ENCODE measurements at places on chromosomes 7 and 10.

DNA sequence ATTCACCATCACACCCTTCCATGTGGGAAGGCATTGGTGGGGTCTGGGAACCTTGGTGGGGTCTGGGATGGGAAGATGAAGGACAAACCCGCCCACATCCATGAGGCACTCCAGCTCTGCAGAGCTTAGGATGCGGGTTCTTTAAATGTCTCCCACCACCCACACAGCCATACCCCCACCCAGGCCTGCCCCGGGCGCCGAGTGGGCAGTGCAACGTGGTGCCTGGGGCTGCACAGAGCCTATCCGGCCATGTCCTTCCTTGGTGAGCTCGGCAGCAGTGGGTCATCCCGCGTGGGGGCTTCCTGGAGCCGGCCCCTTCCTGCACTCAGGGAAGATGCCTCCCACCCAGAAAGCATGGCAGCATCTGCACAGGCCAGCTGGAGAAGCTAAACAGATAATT is 163.5 kb upstream of the TCERG1L start:
- no peak for DNase-seq

- DNase-seq: no peak
Measured at GRCh38 chr10:82565197-82565575, 690.2 kb downstream of the NRG3 start.

GRCh38 chr7:10855583-10855982 is 118.1 kb upstream of the PHF14 start:
- DNase-seq: no peak

DNA sequence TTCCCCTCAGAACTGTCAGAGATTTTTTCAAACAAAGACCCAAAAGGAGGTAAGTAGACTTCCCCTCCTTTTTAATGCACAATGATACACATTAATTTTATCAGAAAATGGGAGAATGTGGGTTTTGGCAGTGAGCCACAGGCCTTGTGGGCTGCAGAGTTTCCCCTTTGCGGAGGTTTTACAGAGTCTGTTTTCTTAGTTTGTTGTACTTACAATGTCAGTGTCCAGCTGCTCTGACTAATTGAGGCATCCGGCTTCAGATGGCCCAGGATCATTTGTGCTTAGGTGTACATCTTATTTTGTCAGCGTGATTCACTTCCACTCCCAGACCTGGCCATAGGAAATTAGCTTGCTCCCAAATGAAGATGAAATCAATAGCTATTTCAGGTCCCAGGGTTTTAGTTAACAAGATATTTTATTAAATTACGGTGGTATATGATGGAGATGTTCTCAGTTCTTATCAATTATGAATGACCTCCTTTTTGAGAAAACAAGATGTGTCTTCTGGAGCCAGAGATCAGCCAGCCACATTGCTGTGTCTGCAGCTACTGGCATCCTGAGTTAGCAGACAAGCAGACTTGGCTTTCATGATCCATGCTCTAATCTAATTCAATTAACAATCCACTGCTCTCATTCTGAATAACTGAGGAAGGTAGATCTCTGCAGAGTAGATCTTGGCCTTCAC is 1086.6 kb upstream of the SORCS1 start:
- peak; percentile 42 for DNase-seq

DNA sequence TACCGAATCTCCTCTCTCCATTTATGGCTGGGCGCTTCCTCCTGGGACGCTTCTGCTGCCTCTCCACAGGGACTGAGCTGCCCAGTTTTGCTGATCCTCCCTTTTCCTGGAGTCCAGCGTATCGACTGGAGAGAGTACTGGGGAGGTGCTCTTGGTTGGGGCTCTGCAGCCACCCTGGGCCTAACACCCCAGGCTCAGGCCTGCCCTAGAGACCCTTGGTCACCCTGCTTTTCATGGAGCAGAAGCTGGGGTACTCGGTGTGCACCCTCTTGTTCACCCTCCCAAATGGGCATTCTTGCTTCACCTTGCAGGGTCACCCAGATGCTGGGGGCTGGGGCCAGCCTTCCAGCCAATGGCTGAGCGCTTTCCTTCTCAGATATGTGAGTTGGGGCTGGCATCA is 88.8 kb upstream of the RET start:
- DNase-seq: no peak

DNA sequence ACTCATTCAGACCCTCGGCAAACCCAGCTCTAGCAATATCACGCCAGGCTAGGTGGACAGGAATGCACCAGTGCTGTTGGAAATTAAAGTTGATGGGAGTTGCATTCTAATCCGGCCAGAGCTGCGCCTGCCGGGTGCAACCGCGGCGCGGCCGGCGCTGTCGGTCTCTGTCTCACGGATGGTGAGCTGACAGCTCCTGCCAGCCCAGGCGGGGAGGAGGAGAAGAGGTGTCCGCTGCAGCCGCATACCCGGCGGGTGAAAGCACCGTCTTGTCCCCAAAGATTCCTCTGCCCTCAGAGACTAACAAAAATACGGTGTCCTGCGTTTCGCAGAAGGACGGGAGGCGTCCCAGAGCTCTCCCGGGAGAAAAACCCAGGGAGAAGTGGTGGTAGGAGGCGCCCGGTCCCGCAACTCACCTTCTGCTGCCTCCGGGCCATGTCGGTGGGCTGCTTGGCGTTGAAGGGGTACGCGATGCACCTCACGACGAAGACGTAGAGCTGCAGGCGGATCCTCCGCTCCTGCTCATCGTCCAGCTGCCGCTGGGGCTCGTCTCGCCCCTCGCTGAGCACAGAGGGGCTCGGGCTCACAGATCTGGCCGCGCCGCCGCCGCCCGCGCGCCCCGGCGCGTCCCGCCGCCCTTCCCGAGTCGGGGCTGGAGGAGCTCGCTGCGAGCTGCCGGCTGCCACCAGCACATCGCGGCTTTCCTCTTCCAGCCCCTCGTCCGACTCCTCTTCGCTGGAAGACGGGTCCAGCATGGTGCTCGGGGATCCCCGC is 490 bp downstream of the CADPS2 start:
- DNase-seq: peak; percentile 73

DNA sequence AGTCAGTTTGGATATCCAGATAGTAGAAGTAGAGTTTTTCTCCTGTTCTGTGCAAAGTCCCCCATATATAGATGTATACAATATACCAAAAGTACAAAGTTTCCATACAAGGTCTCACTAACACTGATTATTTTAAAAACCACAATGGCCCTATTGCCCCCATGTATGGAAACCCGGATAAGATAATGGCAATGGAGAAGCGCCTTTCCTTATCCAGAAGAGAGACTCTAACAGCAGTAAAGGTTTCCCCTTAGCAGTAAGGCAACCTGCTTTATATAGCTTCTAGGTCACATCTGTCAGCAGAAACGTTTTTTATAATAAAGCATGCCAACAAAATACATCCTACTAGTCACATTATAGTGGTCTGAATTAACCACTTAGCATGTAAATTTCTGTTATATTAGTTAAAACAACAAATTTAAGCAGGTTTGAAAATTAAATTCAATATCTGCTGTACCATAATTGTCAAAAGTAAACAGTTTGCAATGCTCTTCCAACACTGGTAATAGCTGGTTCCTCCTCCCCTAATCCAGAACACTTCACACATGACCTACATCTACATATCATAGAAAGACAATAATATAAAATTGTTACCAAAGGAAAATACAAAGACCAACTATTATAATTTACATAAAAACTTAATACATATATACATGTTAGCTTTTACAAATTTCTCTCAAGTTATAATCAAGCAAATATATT is 22.4 kb downstream of the USP6NL start:
- DNase-seq: no peak

DNA sequence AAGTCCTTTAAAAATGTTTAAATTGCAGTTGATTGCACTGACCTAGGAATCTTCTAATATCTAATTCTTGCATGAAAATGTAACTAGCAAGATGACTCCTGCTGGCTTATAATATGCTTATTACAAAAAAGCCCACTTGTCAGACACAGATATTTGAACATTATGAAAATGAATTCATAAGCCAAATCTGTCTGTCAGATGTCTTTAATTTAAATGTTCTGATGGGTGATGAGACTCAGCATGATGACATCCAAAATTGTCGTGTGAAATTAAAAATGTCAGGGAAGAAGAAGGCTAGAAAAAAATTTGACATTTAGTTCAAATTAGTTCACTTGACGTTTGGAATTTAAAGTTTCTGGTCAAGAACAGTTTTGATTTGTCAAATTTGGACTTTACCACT is 277.8 kb downstream of the PHF14 start:
- DNase-seq: no peak

DNA sequence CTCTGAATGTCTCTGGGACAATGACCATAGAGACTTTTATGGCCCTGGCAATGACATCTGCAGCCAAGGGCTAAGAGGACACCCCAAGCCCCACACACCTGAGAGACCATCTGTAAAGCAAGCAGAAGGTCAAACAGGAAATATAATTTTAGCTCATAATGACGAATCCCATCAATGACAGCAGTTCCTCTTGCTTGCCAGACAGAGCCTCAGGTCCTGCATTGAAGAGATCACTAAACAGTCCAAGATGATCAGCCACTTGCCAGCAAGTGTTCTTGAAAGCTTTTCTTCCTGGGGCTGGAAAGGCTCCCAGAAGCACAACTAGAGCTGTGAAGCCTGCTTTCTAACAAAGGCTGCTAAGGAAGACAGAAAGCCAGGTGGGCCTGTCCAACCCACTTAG is 993.7 kb upstream of the AUTS2 start:
- DNase-seq: no peak

- no peak for DNase-seq
Measured at GRCh38 chr10:107520348-107520747, 355.8 kb upstream of the SORCS1 start.

DNA sequence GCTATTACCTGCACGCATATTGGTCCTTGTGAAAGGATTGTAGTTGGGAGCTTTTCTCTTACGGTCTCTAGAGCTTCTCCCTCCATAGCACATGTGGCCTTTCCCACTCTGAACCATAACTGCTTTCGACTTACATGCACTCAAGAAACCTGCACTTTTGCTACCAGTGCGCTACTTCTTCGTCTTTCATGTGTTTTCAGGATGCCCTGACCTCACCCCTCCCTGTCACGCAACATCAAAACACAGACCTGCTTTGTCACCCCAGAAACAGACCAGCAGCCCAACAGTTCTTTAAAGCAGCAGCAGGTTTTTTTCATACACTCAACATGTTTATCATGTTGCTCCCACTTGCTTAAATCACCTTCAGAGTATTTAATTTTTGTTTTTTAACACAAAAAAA is 243.5 kb upstream of the TCF7L2 start:
- DNase-seq: no peak
